ENCODE measurements at places on chromosomes 2 and 18.

DNA sequence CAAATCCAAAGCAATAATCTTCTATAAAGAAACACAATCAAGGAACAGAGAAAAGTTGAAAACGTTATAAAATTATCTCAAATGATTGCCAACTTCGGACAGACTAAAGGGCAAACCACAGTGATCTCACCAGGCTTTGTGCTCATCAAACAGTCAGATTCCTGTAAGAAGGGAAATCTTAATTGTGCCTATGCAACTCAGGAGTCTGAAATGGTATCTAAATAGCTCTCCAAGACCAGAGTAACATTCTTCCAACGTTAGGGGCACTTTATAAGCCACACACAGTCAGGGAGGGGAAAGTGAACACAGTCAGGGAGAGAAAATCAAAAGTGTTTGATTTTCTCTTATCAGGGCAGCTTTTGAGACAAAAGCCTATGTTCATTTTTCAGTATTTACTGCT, 29.4 kb downstream of the PLEKHM3 start:
- DNase-seq = no peak

- DNase-seq = no peak
Observed at GRCh38 chr2:184339966-184340365, 258.4 kb upstream of the ZNF804A start.

GRCh38 chr2:76517574-76517909, 806.8 kb upstream of the GCFC2 start:
- DNase-seq = no peak

GRCh38 chr2:220583725-220584124, 956.3 kb downstream of the SLC4A3 start:
- DNase-seq = no peak

DNA sequence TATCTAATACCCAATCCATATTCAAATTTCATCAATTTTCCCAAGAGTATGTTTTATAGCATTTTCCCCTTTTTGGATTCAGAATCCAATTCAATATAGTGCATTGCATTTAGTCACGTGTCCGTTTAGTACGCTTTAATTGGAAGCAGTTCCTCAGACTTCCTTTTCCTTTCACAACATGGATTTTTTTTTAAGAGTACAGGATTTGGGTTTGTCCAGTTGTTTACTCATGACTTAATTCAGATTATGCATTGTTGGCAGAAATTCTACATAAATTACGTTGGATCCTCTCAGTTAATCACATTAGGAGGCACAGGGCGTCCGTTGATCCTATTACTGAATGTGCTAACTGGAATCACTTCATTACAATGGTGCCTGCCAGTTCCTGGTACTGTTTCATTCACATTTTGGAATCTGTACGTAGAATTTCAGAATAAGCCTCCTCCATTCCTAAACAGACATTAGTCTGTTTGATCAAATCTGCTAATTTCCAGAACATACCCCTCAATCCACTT, 70.0 kb upstream of the ATIC start:
- no peak for DNase-seq

- no peak for DNase-seq
Observed at GRCh38 chr2:171260471-171261424, 100.1 kb upstream of the TLK1 start.

- no peak for DNase-seq
Observed at GRCh38 chr2:119694845-119695521, 16.0 kb downstream of the TMEM177 start.

GRCh38 chr18:78912336-78912735, 67.3 kb upstream of the SALL3 start:
- no peak for DNase-seq

- DNase-seq = no peak
Observed at GRCh38 chr2:186780701-186781316, 68.2 kb downstream of the ZSWIM2 start.

- no peak for DNase-seq
Observed at GRCh38 chr2:85705680-85706039, 11.5 kb downstream of the GNLY start.

DNA sequence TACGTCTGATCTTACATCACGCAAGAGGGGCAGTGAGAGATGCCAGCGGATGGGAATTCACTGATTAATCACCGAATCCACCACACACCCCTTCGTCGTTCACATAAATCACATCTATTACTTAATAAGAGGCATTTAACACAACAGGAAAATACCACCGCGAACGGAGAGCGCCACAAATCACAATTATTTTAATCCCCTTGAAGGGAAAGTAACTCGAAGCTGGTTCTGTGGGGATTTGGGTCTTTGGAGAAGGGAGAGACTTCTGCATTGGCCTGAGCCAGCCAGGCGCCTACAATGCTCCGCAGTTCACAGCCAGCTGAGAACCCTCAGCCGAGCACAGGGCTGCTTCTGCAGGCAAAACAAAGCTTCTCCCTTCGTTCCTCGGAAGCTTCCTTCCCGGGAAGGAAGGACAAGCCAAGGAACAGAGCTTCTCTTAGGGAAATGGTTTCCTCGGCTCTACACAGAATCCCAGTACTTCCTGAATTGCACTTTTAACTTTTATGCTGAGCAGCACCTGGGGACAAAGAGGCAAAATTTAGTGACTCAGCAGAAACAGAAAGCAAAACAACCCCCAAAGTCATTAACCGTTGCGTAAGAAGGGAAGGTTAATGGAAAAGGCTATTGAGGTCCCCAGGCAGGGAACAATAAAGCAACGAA, at the start of gene LRP1B:
Gene LRP1B (minus strand): TSS at position 7 of the 660 bp plus-strand sequence. CDS start 287 bp downstream, outside the sequence.
- DNase-seq = no peak

- DNase-seq = no peak
Observed at GRCh38 chr2:209771474-209772289, at the start of gene UNC80. TSS of gene UNC80 (plus strand) at chr2:209771832. CDS start at chr2:209772073, 241 bp downstream.

All from stimulated activated CD8-positive, alpha-beta memory T cell treated with anti-CD3 and anti-CD28 coated beads, Interleukin-2, amount 100 ng/mL, for 1 hour (primary cell).